Activated T-cell treated with anti-CD3 and anti-CD28 coated beads, Interleukin-2, amount 50 U/mL, for 24 hours (primary cell): ENCODE measurements at places on chromosomes 13 and 19.

DNA sequence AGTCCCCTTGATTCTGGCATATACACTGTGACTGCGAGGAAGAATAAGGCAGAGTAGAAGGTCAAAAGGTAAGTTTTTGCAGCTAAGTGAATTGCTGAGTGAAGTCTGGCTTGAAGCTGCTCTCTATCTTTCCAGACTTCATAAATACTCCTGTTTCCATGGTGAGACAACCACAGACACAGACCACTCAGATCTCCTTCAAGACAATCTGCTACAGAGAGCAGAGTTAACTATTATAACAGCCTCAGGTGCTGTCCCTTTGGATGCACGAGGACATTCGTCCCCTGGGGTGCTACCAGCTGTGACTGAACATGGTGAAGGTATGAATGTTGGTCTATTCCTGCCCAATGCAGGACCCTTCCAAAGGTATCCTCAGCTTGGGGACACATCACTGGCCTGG lies 104.0 kb downstream of the MYCBP2 start:
- no peak for DNase-seq

- DNase-seq: no peak
These were observed 9.0 kb downstream of the SLC27A1 start for GRCh38 chr19:17479325-17479791.

GRCh38 chr13:41520016-41520659 lies 62.8 kb downstream of the RGCC start:
- no peak for DNase-seq

- DNase-seq: no peak
These were observed 429.0 kb downstream of the SLITRK1 start for GRCh38 chr13:83453300-83453699.

DNA sequence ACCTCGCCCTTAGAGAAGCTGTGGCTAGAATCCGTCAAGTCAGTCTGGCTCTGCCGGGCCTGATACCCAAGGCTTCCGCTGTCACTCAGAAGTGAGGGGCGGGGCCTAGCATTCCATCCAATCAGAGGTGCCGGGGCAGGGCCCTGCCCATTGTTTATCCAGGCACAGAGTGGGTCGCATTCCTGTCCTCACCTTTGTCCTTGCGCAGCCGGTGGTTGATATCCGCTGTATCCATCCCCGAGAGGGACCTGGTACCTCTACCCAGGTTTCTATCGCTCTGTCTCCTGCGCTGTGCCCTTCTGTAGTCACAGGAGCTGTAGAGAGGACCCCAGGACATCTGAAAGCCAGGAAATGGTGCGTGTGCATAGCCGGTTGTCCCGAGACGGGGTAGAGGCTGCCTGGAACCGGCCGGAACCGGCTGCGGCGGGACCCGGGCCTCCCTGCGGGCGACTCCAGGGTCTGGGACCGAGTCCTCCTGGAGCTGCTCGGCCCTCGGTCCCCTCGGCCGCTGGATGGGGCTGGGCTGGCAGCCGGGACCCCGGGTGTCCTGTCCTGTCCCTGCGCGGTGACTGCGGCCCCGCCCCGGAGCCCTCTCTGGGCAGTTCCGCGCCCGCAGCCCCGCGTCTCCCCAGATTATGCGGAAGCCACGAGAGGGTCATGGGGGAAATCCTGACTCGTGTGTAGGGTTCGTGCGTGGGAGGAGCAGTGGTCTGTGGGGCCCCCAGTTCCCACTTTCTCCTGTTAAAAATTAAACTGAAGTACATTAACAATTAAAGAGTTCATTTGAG lies at the start of gene ZNF763:
Gene ZNF763 (plus strand): TSS at position 183 of the 788 bp plus-strand sequence. CDS start 169 bp downstream, at position 352.
- peak; percentile 89 for DNase-seq

GRCh38 chr13:29693275-29693945 lies 97.9 kb upstream of the SLC7A1 start:
- no peak for DNase-seq

GRCh38 chr19:7992575-7992974 lies 12.9 kb downstream of the ELAVL1 start:
- no peak for DNase-seq

DNA sequence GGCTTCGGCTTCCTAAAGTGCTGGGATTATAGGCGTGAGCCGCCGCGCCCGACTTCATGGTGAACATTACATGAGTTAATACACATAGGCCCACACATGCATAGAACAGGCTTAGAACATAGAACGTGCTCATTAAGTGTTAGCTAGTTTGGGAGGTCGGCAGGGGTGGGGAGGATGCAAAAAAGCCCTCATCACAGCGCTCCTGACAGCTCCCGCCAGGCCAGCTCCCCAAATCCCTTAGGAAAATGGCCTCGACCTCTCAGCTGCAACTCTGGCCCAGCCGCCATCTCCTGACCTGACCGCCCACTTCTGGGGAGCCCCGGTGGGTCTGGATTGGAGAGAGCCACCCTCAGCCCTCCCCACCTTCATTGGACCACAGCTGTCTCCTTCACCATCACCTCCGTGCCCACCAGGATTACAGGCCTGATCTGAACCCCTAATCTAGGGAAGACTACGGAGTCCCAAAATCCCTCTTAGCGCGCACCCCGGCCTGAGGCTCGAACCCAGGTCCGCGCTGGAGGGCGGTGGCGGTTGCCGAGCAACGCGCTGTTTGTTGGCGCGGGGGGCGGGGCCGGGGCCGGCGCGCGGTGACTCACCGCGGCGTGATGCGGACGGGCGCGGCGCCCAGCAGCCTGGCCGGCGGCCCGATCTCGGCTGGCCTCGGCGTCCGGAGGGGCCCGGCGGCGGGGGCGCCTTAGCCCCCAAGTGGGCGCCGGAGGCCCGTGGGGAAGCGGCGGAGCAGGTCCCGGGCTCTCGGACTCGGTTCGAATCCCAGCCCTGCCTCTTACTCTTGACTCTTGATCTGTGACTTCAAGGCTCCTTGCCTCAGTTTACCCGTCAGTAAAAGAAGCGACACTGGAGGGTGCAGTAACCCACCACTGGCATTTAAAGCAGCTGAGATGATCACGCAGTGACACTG lies 26.7 kb upstream of the NANOS3 start:
- peak; percentile 82 for DNase-seq
